ENCODE measurements at places on chromosomes 3 and 15. TPM values are rescaled to one million over a fixed set of nuclear protein-coding genes. Genes with fewer than 3 reads are reported as not detected.

DNA sequence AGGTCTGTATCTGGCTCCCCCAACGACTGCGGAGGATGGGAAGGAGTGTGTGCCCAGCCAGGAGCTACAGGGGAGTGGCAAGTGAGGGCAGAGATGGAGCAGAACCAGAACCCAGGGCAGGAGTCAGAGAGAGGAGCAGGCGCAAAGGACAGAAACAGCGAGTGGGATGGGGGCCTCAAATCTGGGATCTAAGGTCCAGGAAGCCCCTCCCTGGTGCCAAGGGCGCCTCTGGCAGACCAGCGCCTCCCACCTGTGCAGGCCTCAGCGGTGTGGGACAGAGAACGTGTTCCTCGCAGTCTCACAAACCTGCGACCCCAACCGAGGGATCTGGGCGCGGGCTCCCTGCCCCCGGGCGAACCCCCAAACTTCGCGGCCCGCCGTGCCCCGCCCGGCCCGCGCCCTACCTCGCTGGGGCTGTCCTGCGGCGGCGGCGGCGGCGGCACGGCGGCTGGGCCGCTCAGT, 301 bp downstream of the PCBP4 start:
- no peak for DNase-seq

Gene ACSBG1
- 0.25 TPM for total RNA-seq

DNA sequence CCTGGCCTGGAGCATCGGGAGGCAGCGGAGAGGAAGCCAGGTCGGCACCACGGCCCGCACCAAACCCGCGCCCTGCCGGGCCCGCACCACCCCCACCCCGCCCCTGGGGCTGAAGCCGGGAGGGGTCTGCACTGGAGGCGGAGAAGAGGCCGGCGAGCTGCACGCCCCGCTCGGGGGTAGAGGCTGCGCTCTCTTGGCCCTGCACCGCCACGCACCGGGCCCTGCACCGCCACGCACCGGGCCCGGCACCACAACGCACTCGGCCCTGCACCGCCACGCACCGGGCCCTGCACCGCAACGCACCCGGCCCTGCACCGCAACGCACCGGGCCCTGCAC, 41.4 kb downstream of the MUC20 start:
- no peak for DNase-seq

- DNase-seq: no peak
Measured at GRCh38 chr3:126098391-126098858, 14.5 kb upstream of the SLC41A3 start.

DNA sequence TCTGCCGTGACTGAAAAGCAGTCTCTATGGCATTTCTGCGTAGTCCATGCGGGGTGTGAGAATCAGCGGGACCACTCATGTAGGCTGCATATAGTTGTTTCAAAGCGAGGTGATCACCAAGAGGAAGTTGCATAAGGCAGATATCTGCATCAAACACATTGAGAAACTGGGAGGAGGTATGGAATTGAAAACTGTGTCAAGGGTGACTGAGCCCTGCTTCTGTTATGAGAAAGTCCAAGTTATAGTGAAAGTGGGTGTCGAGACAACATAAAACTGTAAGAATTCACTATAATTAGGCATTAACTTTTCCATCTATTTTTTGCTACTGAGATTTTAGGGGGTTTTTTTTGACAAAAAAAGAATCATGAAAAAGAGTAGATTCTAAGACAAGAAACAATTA, 109.3 kb downstream of the ZIC1 start:
- DNase-seq: no peak

DNA sequence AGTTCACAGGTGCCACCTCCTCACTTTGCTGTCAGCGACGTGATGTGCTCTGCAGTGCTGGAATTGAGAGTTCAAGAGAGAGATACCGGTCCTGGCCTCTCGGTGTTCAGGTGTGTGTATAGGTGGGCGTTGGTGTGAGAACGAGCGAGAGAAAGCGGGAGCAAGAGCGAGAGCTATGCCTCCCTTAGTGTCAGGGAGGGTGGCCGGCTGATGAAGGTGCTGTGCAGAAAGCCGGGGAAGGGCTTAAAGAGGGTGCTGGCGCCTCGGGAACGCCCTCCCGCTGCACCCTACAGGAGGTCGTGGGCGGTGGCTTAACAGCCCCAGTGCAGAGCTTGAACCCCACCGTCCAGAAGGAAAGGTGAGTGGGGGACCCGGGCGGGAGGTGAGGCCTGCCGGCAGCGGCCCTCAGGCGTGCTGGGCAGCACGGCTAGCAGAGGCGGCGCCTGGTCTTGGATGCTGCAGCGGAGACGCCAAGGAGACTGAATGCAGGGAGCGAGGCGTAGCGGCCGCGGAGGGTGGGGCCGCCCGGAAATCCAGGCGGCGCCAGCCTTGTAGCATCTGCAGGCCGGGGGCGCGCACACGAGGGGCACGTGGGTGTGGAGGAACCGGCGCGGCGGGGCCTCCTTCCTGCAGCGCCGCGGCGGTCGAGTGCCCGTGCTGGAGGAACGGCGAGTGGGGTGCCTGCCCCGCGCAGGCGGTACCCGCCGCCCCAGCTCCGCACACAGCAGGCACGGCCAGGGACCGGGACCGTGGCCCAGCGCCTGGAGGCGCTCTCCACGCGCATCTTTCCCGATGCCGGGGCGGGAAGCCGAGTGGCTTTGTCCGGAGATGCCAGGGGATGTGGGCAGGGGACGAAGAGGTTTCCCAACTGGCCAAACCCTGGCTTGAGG, 246.8 kb upstream of the TOPAZ1 start:
- no peak for DNase-seq

Gene EPB42
- not detected for total RNA-seq

GRCh38 chr3:40173227-40173721, 136.2 kb upstream of the EIF1B start:
- no peak for DNase-seq

DNA sequence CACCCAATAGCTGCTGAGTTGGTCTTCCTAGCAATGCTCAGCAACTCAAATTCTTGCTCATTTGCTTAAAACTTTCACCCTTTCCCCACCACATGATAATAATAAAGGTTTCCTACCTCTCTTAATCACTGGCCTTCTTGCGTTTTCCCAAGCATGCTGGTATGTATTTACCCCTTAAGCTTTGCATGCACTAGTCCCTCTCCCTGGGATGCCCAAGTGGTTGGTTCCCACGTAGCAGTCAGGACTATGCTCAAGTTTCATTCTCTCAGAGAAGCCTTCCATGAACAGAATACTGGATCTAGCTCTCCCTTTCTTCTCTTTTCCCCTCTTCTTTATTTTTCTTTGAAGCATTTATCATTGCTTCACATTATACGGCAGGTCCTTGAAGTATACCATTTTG, 108.8 kb downstream of the KBTBD8 start:
- no peak for DNase-seq

DNA sequence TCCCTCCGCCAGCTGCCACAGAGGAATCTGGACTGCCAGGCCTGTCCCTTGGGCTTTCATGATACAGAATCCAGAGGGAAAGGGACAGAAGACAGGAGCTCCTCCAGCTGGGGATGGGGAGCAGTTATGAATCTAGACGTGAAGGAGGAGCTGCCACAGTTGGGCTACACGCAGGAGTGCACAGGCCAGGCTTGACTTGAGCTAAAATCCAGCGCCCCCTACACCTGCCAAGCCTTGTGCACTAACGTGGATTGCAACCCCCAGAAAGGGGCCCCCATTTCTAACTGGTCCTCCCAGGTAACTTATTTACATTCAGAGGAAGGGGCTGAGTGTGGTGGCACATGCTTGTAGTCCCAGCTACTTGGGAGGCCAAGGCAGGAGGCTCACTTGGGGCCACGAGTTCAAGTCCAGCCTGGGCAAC, 14.3 kb downstream of the KLHL6 start:
- DNase-seq: no peak

Gene ZPLD1
- not detected for total RNA-seq

- no peak for DNase-seq
Measured at GRCh38 chr3:49013113-49013737, 5.2 kb downstream of the DALRD3 start.

DNA sequence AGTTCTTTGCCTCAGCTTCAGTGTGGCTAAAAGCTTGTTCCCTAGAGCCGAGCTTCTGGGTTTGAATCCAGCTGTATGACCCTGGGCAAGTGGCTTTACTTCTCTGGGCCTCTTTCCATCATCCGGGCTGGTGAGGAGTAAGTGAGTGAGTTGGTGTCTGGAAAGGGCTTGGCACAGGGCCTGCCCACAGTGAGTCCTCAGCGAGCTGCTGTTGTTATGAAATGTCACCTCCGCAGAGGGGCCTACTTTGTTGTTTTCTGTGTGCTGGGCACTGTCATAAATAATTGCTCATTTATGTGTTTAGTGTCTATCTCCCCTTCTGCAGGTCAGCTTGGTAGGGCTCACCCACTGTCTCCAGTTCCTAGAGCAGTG, 31.7 kb downstream of the SLC6A6 start:
- no peak for DNase-seq

Gene FAM3D
- total RNA-seq: not detected

GRCh38 chr15:90870354-90871138, 2.2 kb downstream of the FURIN start:
- DNase-seq: no peak

GRCh38 chr3:134918441-134918840, 123.4 kb downstream of the EPHB1 start:
- no peak for DNase-seq

- DNase-seq: no peak
Measured at GRCh38 chr3:51708216-51708845, 1.5 kb downstream of the GRM2 start.

DNA sequence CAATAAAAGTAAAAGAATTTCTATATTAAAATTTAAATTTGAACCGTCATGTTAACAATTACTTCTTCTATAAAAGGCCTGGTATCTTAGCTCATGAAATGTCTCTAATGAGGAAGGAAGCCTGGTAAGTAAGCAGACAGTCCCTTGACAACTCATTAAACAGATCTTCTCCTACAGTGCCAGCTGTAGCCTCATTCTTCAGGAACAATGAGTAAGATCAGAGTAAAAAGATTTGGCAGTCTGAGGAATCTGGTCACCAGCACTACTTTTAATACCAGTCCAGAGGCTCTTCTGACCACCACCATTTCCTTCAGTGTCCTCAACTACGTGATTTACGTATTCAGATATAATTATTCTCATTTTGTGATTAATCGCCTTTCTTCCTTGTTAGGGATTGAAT, 955.0 kb upstream of the ALCAM start:
- no peak for DNase-seq

Gene COLQ
- 5.1 TPM for total RNA-seq

DNA sequence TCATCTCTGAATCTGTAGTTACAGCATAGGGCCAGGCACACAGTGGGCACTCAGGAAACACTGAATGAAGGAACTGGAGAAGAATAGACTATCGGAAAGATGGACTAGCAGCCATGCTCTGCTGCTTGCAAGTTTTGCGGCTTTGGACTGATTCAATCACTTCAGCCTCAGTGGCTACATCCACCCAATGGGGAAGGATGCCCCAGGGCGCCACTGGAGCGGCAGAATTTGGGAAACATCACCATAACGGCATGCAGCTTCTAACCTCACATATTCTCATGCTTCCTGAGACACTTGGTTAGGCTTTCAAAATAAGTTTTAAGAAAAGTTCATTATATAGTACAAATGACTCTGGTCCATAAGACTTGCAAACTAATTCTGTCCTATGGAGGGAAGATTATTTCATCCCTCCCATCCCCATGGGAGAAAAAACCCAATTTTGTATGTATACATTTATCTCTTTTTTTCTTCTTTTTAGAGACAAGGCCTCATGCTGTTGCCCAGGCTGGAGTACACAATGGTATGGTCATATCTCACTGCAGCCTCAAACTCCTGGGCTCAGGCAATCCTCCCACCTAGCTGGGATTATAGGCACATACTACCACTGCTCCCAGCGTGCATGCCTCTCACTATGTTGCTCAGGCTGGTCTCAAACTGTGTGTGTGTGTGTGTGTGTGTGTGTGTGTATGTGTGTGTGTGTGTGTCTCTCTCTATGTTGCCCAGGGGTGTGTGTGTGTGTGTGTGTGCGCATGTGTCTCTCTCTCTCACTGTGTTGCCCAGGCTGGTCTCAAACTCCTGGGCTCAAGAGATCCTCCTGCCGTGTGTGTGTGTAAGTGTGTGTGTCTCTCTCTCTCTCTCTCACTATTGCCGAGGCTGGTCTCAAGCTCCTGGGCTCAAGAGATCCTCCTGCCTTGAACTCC, 4.1 kb upstream of the FANCD2 start:
- DNase-seq: no peak

DNA sequence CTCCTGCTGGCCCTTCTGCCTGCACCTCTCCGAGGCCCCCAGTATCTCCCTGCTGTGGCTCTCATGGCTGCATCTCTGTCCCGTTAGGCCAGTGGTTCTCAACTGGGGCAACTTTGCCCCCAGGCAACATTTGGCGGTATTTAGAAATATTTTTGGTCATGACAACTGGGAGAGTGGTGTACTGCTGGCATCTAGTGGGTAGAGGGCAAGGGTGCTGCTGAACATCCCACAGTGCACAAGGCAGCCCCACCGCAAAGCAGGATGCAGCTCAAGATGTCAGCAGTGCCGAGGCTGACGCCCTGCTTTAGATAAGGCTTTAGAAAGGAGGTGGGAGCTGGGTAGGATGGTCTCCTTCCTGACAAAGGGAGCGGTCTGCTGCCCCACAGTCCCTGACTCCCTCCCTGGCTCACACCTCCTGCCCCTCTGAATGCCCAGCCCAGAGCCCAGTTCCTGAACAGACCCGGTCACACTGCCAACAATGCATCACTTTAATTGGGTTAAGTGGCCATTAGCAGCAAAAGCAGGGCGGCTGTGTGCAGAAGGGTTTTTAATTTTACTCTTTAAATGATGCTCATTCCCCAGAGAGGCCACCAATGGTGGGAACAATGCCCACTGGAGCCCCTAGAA, 68.8 kb upstream of the TMEM115 start:
- DNase-seq: no peak

- DNase-seq: no peak
Measured at GRCh38 chr3:182617500-182617899, 175.8 kb upstream of the ATP11B start.

DNA sequence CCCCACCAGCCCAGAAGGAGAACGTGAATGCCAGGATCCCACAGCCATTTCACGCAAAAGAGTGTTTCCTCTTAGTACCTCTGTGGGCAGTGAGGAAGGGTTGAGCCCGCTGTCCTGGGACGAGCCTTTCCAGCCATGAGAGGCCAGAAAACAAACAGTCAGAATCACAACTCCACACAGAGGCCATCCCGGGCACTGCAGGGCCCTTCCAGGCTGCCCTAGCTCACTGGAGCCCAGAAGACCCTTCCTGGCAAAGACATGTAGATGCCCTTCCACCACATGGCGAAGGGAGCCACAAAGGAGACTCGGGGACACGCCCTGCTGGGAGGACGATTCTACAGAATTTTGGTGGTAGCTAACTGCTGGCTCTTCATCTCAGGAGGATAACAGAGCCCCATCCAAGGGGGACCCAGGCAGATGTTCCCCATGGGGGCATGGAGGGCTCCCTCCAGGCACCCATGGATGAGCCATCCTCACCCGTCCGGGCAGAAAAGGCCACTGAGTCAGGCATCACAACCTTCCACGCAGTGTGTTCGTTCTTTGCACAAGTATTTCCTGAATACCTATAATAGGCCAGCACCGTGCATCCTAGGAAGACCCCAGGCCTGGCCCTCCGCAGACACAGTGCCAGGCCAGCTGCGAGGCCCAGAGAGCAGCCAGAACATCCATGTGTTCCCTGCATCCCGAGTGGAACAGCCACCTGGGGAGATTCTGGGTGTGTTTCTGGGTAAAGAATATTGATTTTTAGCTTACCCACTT, 47.2 kb downstream of the SLC12A8 start:
- no peak for DNase-seq
